ENCODE measurements at places on chromosomes 1 and 21.

DNA sequence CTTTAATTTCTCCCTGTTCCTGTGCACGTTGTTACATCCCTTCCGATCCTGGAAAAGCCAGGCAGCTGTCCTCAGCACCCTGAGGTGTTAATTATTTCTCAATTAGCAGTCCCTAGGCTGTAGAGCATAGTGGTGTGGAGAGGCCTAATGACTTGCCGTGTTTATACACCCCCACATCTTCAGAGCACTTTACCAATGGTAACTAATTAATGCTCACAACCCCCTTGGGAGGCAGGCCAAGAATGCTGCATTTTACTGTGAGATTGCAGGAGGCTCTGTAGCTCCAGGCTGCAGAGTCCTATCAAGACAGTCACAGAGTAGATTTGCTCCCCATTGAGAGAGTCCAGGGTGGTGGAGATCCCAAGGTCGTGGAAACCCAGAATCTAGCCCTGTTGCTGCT is 2.4 kb upstream of the PARS2 start:
- DNase-seq = no peak

- DNase-seq = no peak
These were observed 30.6 kb downstream of the FAF1 start for GRCh38 chr1:50929376-50929958.

DNA sequence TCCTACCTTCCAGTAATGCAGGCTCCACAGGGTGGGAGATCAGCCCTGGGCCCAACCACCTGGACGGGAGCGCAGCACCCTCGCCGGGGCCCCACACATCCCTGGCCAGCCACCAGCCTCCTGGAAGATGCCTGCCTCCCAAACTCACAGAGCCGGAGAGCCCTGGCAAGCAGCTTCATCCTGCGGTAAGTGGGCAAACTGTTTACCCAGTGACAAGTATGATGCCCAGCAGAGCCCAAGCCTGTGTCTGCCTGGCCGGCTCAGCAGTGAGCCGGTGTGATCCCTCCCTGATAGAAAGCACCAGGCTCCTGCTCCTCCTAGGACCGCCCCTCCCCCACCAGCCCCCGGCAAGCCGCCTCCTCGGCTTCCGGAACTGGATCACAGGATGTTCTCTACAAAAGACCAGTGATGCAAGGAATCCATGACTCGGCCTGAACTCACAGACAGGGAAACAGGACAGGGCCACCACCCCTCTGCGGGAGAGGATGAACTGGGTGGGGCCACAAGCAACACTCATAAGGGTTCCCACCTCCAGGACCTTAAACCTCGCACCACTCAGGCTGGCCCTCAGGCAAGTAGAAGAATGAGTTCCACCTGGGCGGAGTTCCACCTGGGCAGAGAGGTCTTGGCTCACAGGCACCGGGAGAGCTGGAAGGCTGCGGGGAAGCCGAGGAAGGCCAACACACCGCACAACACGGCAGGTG is 7.9 kb downstream of the ACOT7 start:
- no peak for DNase-seq

GRCh38 chr1:3914331-3914851 is 14.3 kb upstream of the C1orf174 start:
- DNase-seq = no peak

DNA sequence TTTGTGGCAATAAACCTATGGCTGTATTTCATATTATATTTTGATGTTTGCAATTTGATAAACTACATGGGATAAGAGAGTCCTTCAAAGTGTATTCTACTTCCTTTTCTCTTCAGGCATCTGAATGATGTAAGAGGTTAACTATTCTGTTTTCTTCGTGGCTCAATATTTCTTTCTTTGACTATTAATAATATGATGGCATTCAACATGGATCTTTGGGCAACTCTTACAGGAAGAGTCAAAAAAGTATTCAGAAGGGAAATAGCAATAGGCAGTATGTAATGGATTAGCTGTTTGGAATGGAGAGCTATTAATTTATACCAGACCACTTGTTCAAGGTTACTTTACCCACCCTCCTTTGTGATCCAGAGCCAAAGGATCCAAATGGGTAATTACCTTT is 74.4 kb downstream of the HMCN1 start:
- DNase-seq = no peak

GRCh38 chr1:212207822-212208520 is 77.2 kb upstream of the PPP2R5A start:
- no peak for DNase-seq

DNA sequence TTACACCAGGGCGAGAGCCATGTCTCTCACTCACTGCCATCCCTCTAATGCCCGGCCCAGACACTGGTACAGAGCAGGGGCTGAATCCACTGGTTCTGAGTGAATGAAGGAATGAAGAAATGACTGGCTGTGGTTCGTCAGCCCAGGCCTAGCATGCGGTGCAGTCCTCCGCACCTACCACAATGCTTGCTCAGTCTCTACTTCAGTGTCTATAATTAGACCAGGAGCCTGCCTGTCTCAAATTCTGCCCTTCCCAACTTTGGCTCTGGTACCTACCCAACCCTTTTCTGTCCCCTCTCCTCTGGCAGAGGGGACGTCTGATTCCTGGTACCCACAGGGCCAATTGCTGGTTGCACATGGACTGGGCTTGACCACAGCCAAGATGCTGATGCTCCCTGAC is 118.2 kb upstream of the GRIK3 start:
- no peak for DNase-seq

GRCh38 chr21:24023936-24024335 is 1583.3 kb downstream of the MRPL39 start:
- no peak for DNase-seq

- DNase-seq = no peak
These were observed 609.6 kb downstream of the PTPRU start for GRCh38 chr1:29845910-29846309.

DNA sequence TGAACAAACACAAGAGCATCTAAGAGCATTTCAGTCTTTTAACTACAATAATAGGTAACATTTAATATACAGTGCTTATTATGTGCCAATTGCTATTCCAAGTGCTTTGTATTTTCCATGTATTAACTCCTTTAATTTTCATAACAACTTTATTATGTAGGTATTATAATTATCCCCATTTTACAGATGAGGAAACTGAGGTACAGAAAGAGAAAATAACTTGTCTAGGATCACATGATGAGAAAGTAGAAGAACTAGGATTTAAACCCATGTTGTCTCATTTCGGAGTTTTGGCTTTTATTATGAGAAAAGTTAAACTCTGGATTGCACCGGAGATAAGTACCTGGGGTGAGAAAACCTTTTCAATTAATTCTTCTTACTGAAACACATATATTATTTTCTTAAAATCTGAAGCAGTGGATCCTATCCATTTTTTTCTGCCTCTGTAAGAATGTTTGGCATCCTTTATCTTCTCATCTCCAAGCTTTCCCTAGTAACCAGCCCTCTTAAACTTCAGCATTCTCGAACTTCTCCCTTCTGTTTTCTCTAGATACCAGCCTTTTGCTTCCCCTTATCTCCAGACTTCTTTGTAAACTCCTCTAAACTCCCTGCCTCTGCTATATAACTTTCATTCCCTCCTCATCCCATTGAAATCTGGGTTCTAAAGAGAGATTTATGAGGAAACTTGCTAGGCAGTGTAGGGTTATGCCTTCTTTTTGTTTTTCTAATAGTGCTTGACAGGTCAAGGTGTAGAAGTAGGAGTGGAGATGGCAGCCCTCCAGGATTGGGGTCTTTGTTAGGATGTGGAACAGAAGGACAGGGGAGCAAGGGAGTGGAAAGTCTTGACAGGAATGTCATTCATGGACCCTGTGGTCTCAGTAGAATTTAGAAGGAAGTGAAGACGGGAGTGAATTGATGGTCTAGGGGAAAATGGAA is 28.3 kb downstream of the POU2F1 start:
- no peak for DNase-seq

DNA sequence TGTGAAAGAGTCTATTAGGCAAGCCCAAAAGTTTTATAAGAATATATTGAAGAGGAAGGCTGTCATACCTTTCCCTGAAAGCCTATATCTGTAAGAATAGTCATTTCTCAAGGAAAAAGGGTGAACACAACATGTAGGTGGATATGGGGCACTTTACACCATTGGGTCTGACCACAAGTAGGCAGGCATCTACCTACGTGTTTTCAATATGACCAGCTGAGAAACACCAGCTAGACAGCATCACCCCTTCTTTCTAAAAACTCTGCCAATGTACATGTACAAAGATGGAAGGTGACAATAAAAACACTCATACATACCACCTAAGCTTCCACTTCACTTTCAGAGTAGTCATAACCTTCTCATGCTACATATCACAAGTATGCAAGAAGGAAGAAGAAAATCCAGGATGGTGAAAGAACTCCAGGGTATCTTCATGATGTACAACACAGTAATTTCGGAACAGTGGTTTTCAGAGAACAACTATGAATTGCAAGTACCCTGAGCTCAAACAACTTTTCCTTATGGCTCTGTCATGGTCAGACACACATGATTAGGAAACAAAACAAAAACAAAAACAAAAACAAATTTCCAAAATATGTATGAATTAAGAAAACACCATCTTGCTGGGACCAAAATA is 98.5 kb upstream of the ADGRL2 start:
- DNase-seq = no peak
